ENCODE measurements at places on chromosomes 6 and 20. TPM values are rescaled to one million over a fixed set of nuclear protein-coding genes. Genes with fewer than 3 reads are reported as not detected.

SLC17A2 gene
- polyA plus RNA-seq = not detected

EEF1E1 gene
- 44.9 TPM for polyA plus RNA-seq

IL22RA2 gene
- not detected for polyA plus RNA-seq

MLN gene
- polyA plus RNA-seq = not detected

LSM2 gene
- polyA plus RNA-seq = 40.3 TPM

EPPIN gene
- polyA plus RNA-seq = not detected

BPIFB6 gene
- polyA plus RNA-seq = not detected

SLC22A7 gene
- not detected for polyA plus RNA-seq

GMDS gene
- polyA plus RNA-seq = 7.1 TPM

CST2 gene
- polyA plus RNA-seq = not detected

IPCEF1 gene
- polyA plus RNA-seq = 0.02 TPM

BANF2 gene
- not detected for polyA plus RNA-seq

HEBP2 gene
- polyA plus RNA-seq = 23.6 TPM

SPO11 gene
- not detected for polyA plus RNA-seq

JARID2 gene
- 5.3 TPM for polyA plus RNA-seq

CCM2L gene
- not detected for polyA plus RNA-seq

SLC2A10 gene
- 41.9 TPM for polyA plus RNA-seq

C6orf132 gene
- 0.51 TPM for polyA plus RNA-seq

CFB gene
- polyA plus RNA-seq = 6.7 TPM

MCHR2 gene
- polyA plus RNA-seq = not detected

EPHA7 gene
- not detected for polyA plus RNA-seq

ZBTB12 gene
- 2.0 TPM for polyA plus RNA-seq

RPP21 gene
- polyA plus RNA-seq = 29.0 TPM

BTN3A1 gene
- 17.3 TPM for polyA plus RNA-seq

PMEPA1 gene
- polyA plus RNA-seq = 3.1 TPM

SIRPB1 gene
- polyA plus RNA-seq = 1.1 TPM

PABPC1L gene
- polyA plus RNA-seq = 55.0 TPM

RBBP8NL gene
- not detected for polyA plus RNA-seq

GTF2H4 gene
- polyA plus RNA-seq = 28.2 TPM

PLAGL1 gene
- polyA plus RNA-seq = 32.7 TPM

PAK5 gene
- not detected for polyA plus RNA-seq

BIRC7 gene
- polyA plus RNA-seq = not detected

EYA4 gene
- polyA plus RNA-seq = 0.39 TPM

GLP1R gene
- polyA plus RNA-seq = not detected

KCNK16 gene
- not detected for polyA plus RNA-seq

SEL1L2 gene
- polyA plus RNA-seq = 0.86 TPM

TMEM74B gene
- polyA plus RNA-seq = 0.04 TPM

MACROD2 gene
- 1.3 TPM for polyA plus RNA-seq

ASIP gene
- polyA plus RNA-seq = not detected

KCTD20 gene
- polyA plus RNA-seq = 123 TPM

THBD gene
- polyA plus RNA-seq = 0.04 TPM

FOXF2 gene
- 23.4 TPM for polyA plus RNA-seq

SALL4 gene
- polyA plus RNA-seq = 0.51 TPM

NANP gene
- 6.7 TPM for polyA plus RNA-seq

SLC22A2 gene
- polyA plus RNA-seq = not detected

OLIG3 gene
- not detected for polyA plus RNA-seq

SIRPD gene
- not detected for polyA plus RNA-seq

BMP6 gene
- polyA plus RNA-seq = 0.06 TPM

SS18L1 gene
- 6.7 TPM for polyA plus RNA-seq

ULBP2 gene
- polyA plus RNA-seq = 22.8 TPM

FAM229B gene
- polyA plus RNA-seq = 40.7 TPM

COL9A3 gene
- polyA plus RNA-seq = 0.34 TPM

AGPAT4 gene
- polyA plus RNA-seq = 3.1 TPM

ID1 gene
- 126 TPM for polyA plus RNA-seq

SOX18 gene
- polyA plus RNA-seq = not detected
